ENCODE measurements at places on chromosomes 1 and 21.

- no peak for DNase-seq
Observed at GRCh38 chr1:33519240-33519884, 46.9 kb downstream of the ZSCAN20 start.

GRCh38 chr21:20856926-20857325, 141.3 kb upstream of the NCAM2 start:
- DNase-seq: no peak

- DNase-seq: peak; percentile 78
Observed at GRCh38 chr1:109490029-109490933, 3.6 kb upstream of the CYB561D1 start.

GRCh38 chr1:178418284-178418955, 78.3 kb downstream of the CLEC20A start:
- DNase-seq: no peak

DNA sequence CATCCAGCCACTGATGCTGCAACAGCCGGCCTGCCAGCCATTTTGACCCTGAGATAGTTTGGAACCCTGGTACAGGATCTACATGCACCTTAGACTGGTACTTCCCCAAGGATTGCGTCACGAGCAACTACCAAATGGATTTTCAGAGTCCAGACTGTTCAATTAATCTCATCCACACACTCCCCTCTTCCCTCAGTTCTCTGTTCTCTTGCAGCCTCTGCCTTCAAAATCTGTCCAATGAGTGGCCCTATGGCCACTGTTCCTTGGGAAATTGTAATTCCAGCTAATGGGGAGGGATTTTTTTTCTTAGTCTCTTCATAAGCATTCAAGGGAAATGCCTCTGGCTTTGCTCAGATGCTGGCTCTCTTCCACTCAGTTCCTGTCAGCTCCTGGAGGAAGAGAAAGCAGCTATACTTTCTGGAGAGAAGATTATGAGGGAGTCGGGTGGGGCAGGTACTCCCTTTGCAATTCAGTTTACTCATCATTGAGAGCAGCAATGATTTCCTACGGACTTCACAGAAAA, 19.8 kb upstream of the UAP1 start:
- DNase-seq: no peak

- DNase-seq: no peak
Observed at GRCh38 chr1:115166531-115167091, 77.3 kb upstream of the TSPAN2 start.

GRCh38 chr1:81802707-81803430, 2.1 kb downstream of the ADGRL2 start:
- DNase-seq: peak; percentile 11

- DNase-seq: no peak
Observed at GRCh38 chr1:68954841-68955240, 458.0 kb upstream of the DEPDC1 start.

DNA sequence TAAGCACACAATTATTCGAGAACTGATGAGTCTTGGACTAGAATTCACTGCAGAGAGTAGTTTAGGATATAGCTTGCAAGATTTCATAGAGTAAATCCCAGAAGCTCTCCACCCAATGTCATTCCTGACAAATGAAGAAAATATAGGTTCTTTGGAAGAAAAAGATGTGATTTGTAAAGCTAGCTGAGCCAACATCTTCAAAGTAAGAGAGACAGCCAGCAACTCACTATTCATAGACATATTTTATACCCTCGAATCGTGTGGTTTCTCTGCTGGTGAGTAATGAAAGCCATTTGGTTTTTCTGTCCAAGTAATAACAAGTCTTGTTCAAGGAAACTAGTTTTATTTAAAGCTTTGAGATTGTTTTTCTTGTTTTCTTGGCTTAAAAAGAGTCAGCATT, 165.7 kb upstream of the SYT6 start:
- DNase-seq: no peak

GRCh38 chr21:44334329-44335030, 4.7 kb downstream of the CFAP410 start:
- DNase-seq: no peak

GRCh38 chr1:38502758-38503157, 356.8 kb downstream of the RRAGC start:
- DNase-seq: no peak

GRCh38 chr21:40847951-40848350, 993 bp upstream of the DSCAM start:
- no peak for DNase-seq

DNA sequence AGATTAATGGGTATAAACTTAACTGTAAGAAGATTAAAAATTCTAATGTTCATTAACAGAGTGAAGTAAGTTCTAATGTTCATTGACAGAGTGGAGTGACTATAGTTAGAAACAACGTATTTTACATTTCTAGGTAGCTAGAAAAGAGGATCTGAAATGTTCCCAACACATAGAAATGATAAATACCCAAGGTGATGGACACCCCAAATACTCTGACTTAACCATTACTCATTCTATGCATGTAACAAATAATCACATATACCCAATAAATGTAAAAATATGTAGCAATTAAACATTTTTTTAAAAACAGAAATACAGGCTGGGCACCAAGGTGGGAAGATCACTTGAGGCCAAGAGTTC, 62.1 kb downstream of the ABL2 start:
- no peak for DNase-seq

DNA sequence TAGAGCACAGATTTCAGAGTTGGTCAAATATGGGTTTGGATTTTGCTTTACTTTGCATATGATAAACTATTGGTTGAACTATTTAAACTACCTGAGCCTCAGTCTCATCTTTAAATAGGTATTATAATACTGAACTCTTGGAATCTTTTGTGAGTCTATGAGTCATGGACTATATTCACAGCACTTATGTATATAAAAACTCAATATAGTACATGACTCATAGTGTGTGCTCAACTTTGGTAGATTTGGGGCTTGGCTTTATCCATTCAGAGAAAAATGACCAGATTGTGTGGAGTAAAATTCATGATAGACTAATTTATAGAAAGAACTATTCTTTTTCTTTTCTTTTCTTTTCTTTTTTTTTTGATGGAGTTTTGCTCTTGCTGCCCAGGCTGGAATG, 28.7 kb downstream of the FCRL3 start:
- no peak for DNase-seq

GRCh38 chr1:101181930-101182329, 54.9 kb upstream of the S1PR1 start:
- no peak for DNase-seq

DNA sequence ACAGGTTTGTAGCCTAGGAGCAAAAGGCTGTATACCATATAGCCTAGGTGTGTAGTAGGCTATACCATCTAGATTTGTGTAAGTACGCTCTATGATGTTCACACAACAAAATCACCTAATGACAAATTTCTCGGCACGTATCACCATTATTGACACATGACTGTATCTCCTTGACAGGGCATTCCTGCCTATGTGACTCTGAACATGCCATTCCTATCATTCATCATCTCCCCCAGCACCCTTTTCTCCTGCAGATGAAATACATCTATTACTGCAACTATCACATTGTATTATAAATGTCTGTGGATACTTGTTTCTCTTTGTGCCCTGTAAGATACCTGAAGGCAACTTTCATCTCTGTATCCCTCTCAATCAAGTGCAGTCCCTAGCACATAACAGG, 29.9 kb downstream of the TP53BP2 start:
- DNase-seq: no peak

DNA sequence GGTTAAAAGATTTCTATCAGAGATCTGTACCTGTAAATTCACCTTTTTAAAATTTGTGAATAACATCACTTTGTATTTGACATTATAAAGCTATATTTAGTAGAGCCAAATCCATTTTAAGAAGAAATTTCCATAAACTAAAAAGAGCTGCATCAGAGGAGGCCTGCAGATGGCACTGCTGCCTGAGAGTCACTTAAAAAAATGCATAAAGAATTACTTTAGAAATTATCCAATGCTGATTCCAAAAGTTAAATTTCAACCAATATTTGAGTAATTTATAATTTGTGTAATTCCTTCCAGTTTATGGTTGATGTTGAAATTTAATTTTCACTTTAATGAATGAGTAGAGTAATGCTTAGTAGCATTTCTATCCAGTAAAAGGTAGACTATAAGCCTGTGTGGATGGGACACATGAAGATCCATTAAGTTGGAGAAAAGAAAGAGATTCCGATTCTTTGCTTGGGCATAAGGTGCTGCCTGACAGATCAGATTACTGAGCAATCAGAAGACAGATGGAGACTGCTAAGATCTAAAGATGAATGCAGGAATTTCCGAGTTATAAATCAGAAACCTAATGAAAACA, 20.7 kb upstream of the RPE65 start:
- DNase-seq: no peak

DNA sequence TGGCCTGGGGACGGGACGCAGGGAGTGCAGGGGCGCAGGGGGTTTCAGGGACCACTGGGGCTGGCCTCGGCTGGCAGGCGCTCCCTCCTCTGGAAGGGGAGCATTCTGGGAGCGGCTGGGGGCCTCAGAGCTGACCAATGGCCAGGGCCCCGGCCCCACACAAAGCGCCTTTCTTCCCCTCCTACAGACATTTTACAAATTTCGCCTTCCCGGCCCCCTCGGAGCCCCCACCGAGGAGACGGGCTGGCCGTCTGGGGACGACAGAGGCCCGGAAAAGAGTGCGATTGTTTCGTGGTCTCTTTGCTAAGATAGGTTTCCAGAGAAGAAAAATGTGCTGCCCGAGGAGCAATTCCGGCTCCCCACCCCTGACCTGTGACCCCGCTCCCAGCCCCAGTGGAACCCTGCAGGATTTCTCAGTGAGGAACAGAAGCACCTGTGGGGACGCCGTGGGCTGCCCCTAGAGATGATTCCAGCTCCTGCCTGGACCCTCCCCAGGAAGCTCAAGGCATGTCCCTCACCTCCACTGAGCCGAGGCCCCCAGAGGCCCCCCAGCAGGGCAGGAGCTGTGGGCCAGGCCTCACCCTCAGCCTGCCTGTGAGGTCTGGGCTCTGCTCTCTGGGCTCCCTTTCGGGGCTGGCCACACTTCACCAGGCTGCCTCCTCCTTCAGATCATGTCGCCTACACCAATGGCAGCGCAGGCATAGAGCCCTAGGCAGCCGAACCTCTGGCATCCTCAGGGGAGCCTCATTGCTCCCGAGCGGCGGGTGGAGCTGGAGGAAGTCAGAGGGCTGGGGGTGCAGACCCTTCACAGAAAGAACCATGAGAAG, 15.0 kb upstream of the PLEKHG5 start:
- DNase-seq: no peak

DNA sequence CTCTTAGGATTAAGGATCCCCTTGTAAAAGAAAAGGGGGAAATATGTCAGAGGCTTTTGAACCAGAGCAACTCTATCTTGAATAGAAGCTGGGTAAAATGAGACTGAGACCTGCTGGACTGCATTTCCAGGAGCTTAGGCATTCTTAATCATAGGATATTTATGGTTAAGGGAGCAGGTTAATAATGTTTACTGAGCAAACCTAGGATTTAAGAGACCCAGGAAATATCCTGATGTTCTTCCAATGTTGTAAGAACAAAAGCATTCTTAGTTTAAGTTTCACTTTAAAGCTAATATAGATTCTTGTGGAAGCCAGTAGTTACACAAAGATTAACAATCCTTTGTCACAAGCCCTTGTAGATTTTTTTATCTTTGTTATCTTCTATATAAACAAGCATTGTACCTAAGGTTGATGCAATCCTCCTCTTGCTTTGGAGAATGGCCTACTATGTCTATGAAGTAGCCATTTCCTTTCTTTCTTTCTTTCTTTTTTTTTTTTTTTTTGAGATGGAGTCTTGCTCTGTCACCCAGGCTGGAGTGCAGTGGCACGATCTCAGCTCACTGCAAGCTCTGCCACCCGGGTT, 570.2 kb upstream of the BEND5 start:
- DNase-seq: no peak

Data from stimulated activated CD4-positive, alpha-beta T cell treated with anti-CD3 and anti-CD28 coated beads, Interleukin-15, amount 100 ng/mL, for 24 hours (primary cell).